ENCODE measurements at places on chromosomes 11 and 22.

DNA sequence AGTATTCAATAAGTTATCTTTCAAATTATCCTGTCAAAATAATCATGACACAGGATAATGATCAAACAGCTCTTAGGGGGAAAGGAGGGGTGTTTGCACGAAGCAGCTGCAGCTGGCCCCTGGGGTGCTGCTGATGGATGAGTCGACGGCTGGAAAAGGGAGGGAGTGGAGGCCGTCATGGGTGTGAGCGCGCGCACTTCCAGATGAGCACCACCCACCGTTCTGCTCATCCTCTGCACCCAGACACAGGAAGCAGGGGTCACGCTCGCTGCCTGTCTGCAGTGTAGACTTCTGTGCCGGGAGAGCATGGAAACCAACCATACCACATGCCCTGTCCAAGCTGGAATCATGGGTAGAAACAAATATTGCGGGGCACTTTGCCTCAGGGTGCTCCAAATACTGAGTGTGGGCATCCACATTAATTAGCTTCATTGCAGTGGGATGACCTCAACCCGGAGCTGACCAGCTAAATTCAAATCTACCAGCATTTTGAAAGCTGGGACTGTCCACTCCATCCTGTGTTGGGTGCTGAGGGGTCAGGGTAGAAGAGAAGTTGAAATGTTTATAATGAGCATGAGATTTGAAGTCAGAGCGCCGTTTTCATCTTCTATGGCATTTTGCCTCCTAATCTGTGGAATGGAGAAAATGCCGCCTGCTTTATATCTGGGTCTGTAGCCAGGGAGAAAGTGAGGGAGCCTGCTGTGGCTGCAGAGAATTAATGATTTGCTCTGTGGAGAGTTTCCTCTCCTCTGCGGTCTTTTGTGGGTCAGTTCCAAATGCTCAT lies 802.4 kb downstream of the TBC1D22A start:
- DNase-seq, result no peak

- no peak for DNase-seq
These were observed 16.8 kb downstream of the MAPK1 start for GRCh38 chr22:21850660-21851059.

GRCh38 chr22:45475851-45476514 lies 26.7 kb upstream of the FBLN1 start:
- DNase-seq, result no peak

DNA sequence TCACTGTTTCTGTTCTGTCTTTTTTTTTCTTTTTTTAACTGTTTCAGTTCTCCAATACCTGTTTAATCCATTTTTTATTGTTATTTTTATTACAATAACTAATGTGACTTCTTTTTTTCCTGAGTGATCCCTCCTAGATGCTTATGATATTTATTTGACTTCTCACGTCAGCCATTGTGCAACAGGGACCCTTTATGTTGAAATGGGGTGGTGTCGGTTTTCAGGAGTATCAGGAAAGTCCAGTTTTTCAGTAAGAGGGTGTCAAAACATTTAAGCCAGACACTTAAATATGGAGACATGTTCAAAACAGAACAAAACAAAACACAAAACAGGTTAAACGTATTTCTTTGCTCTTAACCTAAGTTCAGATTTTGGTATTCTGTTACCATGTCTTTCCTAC lies 418.8 kb downstream of the DYNC2H1 start:
- no peak for DNase-seq

GRCh38 chr11:103970701-103971249 lies 65.7 kb upstream of the DDI1 start:
- no peak for DNase-seq

DNA sequence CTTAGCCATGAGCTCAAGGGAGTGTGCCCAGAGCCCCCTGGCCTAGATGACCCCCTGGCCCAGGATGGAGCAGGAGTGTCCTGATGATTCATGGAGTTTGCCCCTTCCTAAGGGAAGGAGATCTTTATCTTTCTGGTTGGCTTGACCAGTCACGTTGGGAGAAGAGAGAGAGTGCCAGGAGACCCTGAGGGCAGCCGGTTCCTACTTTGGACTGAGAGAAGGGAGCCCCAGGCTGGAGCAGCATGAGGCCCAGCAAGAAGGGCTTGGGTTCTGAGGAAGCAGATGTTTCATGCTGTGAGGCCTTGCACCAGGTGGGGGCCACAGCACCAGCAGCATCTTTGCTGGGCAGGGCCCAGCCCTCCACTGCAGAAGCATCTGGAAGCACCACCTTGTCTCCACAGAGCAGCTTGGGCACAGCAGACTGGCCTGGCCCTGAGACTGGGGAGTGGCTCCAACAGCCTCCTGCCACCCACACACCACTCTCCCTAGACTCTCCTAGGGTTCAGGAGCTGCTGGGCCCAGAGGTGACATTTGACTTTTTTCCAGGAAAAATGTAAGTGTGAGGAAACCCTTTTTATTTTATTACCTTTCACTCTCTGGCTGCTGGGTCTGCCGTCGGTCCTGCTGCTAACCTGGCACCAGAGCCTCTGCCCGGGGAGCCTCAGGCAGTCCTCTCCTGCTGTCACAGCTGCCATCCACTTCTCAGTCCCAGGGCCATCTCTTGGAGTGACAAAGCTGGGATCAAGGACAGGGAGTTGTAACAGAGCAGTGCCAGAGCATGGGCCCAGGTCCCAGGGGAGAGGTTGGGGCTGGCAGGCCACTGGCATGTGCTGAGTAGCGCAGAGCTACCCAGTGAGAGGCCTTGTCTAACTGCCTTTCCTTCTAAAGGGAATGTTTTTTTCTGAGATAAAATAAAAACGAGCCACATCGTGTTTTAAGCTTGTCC lies 14.3 kb downstream of the ADORA2A start:
- DNase-seq, result no peak

DNA sequence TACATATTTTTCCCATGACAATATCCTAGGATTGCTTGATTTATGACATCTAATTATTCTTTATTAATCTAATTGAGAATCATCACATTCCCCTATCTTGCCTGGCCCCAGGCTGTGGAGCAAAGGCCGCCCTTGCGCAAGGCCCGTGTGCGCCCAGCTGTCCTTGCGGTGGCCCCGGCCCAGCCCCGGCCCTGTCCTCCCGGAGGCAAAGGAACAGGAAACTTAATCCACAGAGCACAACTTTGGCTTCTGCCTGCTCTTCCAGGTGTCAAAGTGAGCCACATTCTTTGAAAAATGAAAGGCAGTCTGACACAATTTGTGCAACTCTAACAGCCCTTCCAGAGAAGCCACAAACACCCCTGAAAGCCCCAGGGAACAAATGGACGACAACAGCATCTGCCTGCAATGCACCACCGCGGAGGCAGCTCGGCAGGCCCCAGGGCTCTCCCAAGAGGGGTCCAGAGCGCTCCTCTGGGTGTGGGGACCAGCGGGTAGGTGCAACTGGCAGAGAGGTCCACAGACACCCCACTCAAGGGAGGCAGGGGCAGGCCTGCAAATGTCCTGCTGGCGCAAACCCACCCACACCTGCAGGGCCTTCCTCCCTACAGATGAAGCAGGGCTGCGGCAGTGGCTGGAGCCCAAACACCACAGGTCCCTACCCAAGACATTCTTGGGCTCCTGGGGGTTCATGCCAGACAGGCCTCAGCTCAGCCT lies 30.3 kb downstream of the GNB1L start:
- no peak for DNase-seq

DNA sequence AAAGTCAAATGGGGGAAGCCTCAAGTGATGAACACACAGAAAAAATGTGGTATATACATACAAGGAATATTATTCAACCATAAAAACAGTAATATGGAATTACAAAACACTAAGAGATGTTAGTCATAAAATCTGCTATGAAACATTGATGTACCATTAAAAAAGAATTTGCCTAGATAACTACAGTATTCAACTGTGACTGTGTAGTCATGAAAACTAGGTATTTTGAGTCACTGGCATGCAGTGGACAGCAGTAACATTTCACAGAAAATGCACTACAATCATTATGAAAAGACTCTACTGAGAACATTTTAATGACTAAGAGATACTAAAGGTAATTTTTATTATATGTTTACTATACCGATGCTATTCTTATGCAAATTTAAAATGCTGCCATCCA lies 11.7 kb downstream of the ZNF195 start:
- no peak for DNase-seq

DNA sequence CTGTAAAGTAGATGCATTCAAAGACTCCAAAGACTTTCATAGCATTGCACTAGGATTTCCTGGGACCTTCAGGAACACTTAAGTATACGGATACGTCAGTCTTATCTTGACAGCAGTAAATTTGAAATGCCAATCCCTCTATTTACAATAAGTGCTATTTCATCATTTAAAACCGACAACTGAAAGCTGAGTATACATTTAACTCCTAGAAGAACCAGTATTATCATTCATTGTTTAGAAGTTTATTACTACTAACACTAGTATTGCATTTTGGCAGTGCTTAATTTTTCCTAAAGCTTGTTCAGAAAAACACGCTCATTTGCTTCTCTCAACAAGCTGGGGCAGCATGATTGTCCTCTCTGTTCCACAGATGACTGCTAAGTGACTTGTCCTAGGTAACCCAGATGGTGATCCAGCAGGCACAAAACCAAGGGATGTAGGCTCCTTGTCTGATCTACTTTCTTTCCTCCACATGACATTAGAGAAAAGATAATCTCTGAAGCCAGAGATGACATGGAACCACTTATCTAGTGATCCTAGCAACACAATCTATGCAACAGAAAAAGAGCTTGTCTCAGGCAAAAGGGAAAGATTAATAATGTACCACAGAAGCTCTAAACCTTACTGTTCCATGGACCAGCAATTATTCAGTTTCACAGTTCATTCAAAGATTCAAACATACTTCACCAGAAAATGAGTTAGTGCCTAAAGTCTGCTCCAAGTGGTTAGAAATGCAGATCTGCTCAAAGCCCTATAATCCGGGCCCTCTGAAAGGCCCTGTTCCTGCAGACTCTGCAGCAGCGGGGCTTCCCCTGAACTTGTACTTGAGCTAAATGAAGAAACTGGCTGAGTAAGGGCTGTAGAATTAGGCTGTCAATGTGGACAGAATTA lies 5.2 kb downstream of the MAML2 start:
- DNase-seq, result peak; percentile 37

- DNase-seq, result no peak
These were observed 356.0 kb upstream of the CADM1 start for GRCh38 chr11:115860246-115860645.

DNA sequence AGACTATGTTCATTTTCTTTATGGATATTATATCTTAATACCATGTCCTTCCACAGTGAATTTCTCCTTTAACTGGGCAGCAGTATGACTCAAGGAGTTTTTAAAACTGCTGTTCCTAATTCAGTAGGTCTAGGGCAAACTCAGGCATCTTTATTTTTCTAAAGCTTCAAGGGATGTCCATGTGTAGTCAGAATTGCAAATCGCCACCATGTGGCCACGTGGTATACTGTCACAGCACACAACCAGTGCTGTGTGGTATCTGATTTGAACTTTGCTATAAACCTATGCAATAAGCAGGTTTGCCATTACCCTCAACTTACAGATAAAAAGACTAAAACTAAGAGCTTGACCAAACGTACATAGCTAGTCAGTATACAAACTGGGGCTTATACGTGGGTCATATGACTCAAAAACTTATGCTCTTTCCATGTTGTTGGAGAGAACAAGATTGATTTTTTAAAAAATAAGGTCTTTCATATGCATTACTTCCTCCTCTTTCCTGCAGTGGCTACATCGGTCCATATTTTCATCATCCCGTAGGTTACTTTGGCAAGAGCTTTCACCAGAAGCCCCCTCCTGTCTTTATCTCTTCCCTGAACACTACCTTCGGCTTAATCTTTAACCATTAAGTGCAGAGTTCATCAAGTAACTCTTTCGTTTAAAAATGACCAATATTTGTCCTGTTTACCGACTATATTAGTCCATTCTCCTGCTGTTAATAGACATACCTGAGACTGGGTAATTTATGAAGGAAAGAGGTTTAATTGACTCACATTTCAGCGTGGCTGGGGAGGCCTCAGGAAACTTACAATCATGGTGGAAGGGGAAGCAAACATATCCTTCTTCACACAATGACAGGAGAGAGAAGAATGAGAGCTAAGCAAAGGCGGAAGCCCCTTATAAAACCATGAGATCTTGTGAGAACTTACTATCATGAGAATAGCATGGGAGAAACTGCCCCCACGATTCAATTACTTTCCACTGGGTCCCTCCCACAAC lies 8.0 kb upstream of the HTATIP2 start:
- peak; percentile 34 for DNase-seq

DNA sequence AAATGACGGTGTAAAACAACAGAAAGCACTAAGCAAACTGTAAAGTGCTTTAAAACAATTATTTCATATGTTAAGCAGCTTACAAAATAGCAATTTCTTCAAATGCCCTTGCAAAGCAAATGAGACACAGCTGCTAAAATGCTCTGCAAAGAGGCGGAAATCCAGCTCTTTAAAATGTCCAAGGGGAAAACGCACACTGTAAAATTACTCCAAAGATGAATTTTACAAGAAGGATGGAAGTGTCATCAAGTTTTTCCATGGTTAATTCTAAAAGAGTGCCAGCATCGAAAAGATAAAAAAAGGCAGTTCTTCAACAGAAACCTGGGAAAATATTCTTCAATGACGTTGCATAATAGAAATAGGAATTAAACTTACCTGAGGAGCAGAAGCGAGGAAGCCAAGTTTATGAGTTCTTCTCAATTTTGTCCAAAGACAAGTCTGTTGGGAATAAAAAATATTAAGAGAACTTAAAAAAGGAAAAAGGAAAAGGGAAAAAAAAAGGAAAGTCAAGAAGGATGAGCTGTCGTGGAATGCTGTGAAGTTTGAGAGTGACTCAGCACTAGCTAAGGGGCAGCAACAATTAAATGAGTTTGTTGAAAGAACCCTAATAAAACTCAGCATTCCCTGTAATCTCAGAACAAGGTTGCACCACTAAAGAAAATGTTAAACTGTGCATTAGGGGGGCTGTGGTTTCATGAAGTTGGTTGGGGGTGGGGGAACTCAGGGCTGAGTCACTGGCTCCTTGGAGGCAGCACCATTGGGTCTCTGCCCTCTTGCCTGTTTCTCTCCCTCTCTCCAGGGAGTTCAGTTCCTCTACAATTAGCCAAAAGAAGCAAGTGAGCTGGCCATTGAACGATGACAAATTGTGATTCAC lies 64.2 kb upstream of the BLID start:
- DNase-seq, result no peak

- peak; percentile 2 for DNase-seq
These were observed 70.2 kb downstream of the DDX10 start for GRCh38 chr11:108734956-108735559.

DNA sequence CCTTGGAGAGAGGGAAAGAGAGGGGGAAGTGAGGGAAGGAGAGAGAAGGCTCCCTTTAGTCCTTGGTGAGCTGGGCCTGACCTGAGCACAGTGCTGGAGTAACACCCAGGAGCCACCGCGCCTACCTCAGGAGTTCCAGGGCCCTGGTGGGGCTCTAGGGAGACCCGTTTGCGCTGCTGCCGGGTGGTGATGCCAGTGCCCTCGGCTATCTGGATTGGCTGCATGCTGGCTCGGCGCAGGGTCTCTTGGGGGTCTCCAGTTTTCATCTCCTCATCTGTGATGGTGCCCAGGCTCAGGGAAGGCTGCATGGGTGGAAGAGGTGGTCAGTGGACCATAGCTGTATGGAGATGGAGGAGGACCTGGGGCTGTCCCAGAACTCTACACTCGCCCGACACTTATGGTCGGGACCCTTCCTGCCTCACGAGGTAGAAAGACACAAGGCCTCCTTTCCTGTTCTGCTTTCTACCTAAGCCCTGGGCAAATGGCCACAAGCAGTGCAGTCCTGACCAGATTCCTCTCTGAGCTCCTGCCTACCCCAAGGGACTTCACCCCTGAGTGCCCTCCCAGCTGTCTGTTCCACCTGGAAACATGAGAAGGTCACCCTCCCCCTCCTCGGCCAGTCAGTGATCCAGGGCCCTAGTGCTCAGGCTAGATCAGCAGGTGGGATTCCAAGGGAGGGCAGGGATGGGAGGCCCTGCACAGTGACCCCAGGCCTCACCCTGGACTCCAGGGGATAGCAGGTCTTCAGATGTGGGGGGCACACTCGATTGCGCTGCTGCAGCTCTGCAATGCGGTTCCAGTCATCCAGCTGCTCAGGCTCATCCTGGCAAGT lies 6.0 kb downstream of the IL18BP start:
- DNase-seq, result no peak

Measured in CD4-positive, alpha-beta T cell treated with Interleukin-6 at 100 ng/mL for 8 hours (primary cell).